Right cardiac atrium (tissue), 5 donors: ENCODE measurements at places on chromosomes 6 and 20. TPM values are rescaled to one million over a fixed set of nuclear protein-coding genes. Genes with fewer than 3 reads are reported as not detected.

GRCh38 chr20:1381753-1382591 is 10.9 kb downstream of the FKBP1A start:
- no peak for DNase-seq

DNA sequence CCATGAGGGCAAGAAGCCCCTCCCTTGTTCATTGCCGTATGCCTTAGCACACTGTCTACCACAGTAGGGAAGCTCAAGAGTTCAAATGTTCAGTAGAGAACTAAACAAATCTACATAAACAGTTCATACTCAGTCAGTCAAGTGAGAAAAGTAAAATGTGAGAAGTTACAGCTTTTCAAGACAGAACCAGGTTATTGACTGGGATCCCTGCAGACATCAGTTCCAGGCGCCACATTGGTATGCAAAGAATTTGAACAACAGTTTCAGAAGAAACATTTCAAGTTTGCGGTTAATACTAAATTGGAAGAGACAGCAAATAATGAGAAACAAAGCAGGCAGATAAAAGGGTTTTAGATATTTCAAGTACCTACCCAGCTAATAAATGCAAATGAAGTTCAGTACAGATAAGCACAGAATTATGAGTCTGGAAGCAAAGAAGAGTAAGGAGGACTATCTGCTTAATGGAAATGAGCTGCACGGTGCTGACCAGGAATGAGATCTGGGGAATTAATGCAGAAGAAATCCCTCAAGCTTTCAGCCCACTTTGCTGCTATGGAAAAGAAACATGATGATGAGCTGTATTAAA is 246.2 kb downstream of the HACE1 start:
- DNase-seq, result no peak

Gene ZNF335
- 8.2 TPM for total RNA-seq

Gene EDN3
- not detected for total RNA-seq

DNA sequence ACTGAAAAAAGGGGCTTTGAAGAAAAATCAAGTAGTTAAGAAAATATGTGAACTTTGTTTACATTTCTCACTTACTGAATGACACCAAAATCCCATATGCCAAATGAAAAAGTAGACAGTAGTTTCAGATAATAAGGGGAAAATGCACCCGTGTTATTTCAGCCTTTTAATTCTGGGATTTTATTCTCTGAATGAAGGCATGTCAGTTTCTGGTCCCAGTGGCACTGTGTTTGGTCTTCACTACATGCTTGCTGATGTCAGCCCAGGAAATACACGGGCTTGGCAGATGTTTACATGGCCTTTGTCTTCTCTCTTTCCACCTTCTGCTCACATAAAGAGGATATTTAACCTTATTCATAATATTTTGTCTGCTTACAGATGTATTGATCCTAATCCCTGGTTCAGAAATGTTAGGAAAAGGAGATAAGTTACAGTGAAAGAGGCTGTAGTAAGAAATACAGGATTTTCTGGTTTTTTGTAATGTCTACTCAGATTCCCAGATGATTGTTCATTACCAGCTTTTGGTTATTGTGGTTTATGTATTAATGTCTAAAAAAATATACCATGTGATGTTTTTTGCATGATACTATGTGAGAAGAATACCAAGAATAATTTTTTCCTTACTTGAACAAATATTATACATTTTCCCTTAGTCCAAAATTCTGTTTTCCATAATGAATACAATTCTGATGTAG is 27.7 kb downstream of the DSE start:
- no peak for DNase-seq

GRCh38 chr6:156538875-156539660 is 238.1 kb upstream of the ARID1B start:
- DNase-seq, result no peak

DNA sequence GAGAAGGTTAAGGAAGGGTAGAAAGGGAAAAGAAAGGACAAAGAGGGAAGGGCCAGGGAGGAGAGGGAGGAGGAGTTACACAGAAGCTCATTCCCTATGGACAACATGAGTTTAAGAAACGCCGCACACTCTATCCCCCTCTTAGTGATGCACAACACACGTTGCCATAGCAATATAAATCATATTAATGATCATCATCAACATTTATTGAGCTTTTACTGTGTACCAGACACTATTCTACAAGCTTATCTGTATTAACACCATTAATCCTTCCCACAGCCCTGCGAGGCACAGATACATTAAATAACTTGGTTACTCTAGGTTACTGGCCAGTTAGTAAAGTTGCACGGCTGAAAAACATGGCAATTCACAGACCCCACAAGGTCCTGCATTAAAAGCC is 234.8 kb downstream of the PTPRT start:
- no peak for DNase-seq

GRCh38 chr6:133428295-133428694 is 187.1 kb downstream of the EYA4 start:
- DNase-seq, result no peak

Gene FAM229B
- 60.2 TPM for total RNA-seq

GRCh38 chr6:17292600-17293133 is 11.5 kb downstream of the RBM24 start:
- DNase-seq, result no peak

- no peak for DNase-seq
Measured at GRCh38 chr6:32149092-32149755, 2.5 kb downstream of the PRRT1 start.

DNA sequence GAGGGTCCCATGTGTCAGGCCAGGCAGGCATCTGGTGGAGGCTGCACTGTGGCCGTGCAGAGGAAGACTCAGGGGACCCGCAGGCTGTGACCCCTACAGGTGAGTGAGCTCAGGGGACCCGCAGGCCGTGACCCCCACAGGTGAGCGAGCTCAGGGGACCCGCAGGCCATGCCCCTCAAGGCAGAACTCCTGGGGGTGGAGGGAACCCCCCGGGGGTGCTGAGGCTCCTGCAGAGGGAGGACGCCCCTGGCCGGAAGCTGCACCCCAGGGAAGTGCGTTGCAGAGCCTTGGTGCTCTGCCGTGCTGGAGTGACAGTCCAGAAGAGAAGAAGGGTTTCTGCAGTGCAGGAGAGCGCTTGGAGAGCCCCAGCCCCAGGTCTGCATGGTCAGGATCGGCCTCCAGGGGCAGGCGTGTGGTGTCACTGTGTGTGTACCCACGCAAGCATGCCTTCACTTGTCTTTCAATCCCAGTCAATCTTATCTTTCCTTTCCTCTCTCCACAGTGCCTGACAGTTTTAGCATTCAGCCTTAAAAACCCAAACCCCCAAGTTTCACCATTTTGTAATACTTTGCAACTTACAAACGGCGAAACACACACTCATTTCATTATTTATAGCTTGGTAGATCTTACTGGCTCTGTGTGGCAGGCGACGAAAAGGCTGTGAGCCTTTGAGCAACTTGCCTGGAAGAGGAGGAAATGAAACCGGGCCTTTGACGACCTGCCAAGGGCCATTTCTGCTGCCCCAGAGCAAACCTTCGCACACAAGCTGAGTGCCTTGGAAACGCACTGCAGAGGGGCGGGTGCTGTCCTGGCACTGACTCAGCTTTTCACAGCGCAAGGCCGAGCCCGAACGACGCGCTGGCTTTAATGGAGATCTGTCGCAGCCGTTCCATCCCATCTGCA is 101.4 kb upstream of the AGPAT4 start:
- peak; percentile 92 for DNase-seq

DNA sequence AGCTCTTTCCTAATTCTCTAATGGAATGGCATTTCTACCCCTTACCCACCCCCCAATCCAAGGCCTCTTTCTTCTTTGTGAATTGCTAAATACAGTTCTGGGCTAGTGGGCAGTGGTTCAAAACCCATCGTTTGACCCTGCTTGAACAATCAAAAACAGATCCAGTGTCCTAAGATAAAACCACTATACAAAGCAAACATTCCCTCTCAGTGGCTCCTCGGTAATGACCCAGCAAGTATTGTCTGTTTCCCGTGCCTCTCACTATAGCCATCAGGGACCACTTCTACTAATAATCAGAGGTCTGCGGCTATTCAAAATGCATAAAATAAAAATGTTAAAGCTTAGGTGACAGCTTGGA is 143.5 kb upstream of the AKAP12 start:
- DNase-seq, result no peak

DNA sequence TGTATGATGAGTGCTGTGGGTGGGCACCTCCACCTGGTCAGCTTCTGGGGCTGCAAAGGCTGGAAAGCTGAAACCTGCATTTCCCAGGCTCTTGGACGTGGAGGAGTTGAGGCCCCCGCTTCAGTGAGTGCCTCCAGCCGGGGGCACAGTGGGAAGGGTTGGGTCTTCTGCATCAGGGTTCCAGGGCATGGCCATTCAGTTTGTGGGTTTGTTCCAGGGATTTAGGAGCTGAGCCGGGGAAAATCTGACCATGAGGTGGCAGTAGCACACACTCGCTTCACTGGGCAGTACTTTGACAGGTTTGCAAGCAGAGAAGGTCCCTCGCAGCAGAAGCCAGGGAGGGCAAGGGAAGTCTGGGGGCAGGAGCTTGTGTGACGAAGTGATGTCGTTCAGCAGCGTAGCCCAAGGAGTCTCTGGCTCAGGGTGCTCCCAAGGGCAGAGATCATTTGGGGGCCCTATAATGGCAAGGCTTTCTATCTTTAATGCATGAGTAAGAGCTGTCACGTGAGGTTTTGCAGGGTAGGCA is 69.5 kb upstream of the SULF2 start:
- DNase-seq, result no peak

DNA sequence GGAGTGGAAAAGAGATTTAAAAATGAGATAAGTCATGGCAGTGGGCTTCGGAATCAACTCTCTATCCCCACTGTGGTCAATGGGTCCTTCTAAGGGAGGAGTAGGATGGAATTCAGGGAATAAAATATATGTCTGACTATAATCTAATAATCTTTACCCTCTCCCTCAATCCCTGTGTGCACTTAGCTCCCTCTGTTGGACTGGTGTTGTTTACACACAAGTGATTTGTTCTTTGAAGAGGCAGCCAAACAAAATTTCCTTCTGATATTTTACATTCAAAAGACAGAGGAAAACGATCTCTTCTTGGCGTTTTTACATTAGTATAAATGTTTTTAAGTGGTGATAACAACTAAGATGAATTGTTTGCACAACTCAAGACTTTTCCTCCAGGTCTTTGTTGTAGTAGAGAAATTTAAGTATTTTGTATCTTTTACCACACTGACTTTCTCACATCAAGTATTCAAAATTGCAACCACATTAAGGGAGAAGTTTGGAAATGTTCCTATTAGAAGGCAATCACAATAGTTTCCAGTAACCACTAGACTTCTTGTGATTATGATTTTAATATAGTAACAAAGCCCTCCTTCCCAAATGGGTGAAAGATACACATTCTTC is 317.8 kb downstream of the CENPW start:
- DNase-seq, result no peak

- DNase-seq, result peak; percentile 42
Measured at GRCh38 chr6:89797317-89797716, 22.3 kb downstream of the MDN1 start.

DNA sequence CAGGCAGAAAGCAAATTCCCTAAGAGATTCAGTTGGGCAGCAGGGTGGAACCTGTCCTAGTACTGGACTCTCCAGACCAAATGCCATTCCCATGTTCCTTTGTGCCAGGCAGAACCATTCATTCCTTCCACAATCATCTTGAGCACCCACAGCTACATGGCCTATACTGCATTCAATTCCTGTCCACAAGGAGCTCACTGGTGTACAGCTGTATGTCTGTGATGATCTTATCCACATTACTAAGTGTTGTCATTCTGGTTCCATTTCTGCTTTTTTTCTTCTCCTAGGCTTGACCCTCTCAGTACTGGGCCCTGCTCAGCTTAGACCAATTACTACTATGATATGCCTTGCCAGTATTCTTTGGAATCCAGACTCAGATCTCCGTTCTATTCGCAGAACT is 27.5 kb downstream of the MAN1A1 start:
- no peak for DNase-seq

GRCh38 chr6:119749335-119749734 is 399.8 kb upstream of the MAN1A1 start:
- no peak for DNase-seq

DNA sequence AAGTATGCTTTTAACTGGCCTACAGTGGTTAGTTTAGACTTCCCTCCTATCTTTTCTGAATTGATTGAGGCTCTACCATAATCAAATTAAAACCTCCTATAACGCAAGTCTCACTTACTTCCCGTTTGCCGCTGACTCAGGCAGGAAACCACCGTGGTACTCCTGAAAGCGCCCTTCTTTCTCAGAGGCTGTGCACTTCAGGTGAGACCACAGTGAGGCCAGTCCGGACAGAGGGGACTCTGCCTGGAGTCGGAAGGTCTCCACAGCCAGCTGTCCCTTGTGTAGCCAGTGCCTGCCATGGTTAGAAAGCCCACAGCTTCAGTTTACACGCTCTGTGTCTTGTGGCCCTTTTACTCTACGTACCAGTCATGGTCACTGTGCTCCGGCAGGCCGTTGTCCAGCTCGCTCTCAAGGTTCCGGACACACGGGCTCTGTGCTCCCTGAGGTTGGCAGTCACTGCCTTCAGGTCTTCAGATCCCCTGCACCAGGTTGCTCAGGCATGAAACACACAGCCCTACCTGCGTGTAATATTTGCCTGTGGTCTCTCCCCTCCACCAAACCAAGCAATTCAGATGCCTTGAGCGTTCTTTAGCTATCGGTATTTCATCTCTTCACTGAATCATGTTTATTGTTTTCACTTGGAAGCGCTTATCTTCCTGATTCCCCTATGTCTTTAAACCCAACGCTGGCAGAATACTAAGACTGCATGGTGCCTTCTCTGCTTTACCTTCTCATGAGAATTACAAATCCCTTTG is 178.8 kb downstream of the SMOC2 start:
- no peak for DNase-seq

DNA sequence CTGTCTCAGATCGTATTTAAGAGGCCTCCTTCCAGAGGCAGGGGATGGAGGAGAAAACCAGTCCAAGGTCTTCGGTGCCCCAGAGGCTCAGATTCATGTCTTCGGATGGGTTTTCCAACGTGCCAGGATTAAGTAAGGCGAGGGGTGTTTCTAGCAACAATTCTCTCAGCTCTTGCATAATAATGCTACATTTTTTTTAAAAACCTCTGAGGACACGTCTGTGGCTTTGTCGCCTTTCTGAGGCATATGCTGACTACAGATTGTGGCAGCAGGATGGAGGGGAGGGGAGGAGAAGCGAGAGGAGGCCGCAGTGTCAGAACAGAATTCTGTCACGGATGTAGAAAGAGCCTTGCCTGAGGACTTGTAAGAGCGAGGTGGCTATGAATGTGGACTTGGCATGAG is 17.7 kb upstream of the CCDC167 start:
- DNase-seq, result peak; percentile 49

DNA sequence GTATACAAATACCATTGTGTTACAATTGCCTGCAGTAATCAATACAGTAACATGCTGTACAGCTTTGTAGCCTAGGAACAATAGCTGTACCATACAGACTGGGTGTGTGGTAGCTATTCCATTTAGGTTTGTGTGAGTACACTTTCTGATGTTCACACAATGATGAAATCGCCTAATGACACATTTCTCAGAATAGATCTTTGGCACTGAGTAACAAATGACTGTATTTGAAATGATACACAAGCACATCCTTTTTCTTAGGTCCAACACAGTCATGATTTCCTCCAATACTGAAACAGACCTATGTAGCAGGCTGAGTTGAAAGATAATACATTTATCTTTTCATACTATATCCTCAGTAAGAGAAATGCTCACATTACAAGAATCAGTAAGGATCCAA is 13.9 kb downstream of the KHDRBS2 start:
- DNase-seq, result no peak

- no peak for DNase-seq
Measured at GRCh38 chr6:109872968-109873545, 105.1 kb upstream of the GPR6 start.

GRCh38 chr6:2853769-2854395 is 12.2 kb upstream of the SERPINB1 start:
- peak; percentile 67 for DNase-seq

- DNase-seq, result peak; percentile 46
Measured at GRCh38 chr6:138278326-138278725, 60.0 kb upstream of the PBOV1 start.

Gene FAM184A
- total RNA-seq, result 3.8 TPM

- no peak for DNase-seq
Measured at GRCh38 chr6:56933650-56934049, 21.3 kb upstream of the BEND6 start.
